A549 treated with dexamethasone at 1 μM for 4 hours (cell line): ENCODE measurements at places on chromosomes 3 and 15. TPM values are rescaled to one million over a fixed set of nuclear protein-coding genes. Genes with fewer than 3 reads are reported as not detected.

CELSR3 gene
- 2.7 to 4.4 TPM (median 4.2 TPM) in 5 replicates for total RNA-seq

PPP1R14D gene
- total RNA-seq, result 0.14 to 0.21 TPM (median 0.19 TPM) in 3 of 5 replicates, not detected in the others

PRKCD gene
- total RNA-seq, result 37.5 to 54.6 TPM (median 48.4 TPM) in 5 replicates

ALDH1L1 gene
- total RNA-seq, result 0.12 to 0.22 TPM (median 0.17 TPM) in 5 replicates
